ENCODE measurements at places on chromosomes 3 and 15.

- no peak for DNase-seq
Measured at GRCh38 chr15:56086566-56086965, 93.2 kb upstream of the NEDD4 start.

DNA sequence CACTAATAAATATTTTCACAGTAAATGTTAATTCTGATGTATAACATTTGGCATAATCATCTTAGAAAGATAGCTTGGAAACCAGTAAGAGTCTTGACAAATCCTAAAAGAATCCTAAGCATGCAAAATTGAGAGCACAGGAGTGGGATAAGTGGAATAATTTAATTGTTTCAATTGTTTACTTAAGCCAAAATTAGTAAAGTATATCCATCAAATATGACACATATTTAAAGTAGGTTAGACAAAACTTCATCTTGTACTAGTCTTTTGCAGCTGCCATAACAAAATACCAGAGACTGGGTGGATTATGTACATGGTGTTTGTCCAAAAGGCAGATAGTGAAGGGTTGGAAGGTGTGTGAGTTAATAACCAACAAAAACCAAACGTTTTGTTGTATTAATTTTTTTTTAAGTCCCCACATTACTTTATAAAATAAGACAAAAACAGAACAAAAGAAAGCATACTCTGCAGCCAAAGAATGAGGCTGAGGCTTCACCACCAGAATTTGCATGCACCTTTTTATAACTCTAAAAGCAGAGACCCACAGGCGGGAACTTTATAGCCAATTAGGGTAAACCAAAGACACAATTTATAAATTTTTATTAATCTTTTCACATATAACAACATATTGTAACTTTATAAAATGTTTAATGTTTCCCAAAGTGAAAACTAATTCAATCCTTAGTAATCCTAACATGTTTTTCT lies 41.9 kb upstream of the CD200R1L start:
- DNase-seq, result no peak

GRCh38 chr15:35465783-35466182 lies 80.2 kb downstream of the DPH6 start:
- DNase-seq, result no peak

GRCh38 chr15:85886309-85886811 lies 91.6 kb upstream of the KLHL25 start:
- DNase-seq, result no peak

GRCh38 chr3:67357610-67358458 lies 296.6 kb downstream of the SUCLG2 start:
- DNase-seq, result no peak
